ENCODE measurements at places on chromosomes 1 and 21. TPM values are rescaled to one million over a fixed set of nuclear protein-coding genes. Genes with fewer than 3 reads are reported as not detected.

The ARHGAP30 gene
- polyA plus RNA-seq = 1.6 TPM

DNA sequence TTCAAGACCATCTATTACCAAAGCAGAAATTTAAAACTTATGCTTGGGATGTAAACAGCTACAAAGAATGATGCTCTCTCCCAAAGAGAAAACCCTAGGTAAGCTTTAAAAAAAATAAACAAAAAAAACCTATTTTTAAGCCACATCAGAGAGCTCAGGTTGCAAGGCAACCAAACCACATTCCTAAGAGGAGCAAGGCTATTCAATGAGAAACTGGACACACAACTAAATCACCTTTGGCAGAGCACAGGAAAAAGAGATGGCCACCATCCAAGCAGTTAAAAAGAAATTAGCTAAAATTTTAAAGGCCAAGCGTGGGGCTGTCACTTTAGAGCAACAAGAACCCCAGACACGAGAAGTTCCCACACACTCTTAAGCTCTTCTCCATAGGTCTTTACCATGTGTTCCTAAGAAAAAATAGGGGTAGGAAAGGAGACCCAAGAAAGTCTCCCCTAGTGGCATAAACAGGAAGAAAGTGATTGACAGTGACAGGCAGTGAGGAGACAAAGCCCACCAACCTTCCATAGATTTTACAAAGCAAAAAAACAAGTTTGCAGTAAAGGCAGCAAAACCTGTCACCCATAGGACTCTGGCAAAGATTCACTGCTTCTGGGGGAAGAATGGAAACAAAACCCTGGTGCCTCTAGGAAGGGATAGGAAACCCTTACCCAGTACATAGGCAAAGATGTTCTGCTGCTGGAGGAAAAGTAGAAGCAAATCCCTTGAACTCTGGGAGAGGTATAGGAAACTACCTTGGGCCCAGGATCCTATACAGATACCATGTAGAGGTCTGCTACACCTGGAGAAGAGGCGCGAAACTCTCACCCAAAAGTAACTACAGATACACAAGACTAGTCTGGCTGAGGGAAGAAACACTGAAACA, 68.5 kb downstream of the FOXJ3 start:
- peaks cover 5% of the 10 kb centered on the region for H3K4me1 ChIP-seq
- no peak overlapping the region for H3K27ac ChIP-seq
- no peaks in the 10 kb centered on the region for H3K27me3 ChIP-seq
- H3K4me3 ChIP-seq = no peak overlapping the region
- no peak for DNase-seq
- no peaks in the 10 kb centered on the region for H3K36me3 ChIP-seq

- no peak for DNase-seq
- H3K27ac ChIP-seq = no peak overlapping the region
- H3K4me3 ChIP-seq = no peak overlapping the region
- H3K27me3 ChIP-seq = no peaks in the 10 kb centered on the region
- H3K4me1 ChIP-seq = peaks cover 9% of the 10 kb centered on the region
Observed at GRCh38 chr1:65471861-65472332, 51.4 kb downstream of the LEPR start.

DNA sequence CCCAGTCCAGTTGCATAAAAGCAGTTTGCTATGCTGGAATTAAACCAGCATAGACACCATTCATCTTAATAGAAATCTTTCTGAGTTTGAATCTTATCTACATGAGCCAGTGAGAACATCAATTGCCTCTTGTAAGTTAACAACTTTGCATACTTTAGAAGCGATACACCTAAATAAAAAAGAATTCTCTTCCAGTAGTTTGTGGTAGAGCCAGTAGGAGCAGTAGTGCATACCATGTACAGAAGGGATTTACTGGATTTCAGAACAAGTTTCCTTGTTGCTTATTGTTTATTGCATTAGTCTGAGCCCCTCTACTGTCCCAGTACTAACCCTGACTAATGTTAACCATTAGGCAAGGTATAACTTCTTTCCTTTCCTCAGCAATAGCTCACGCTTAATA, 313.1 kb downstream of the TGFB2 start:
- no peak overlapping the region for H3K4me3 ChIP-seq
- DNase-seq = no peak
- H3K4me1 ChIP-seq = peaks cover 2% of the 10 kb centered on the region
- no peaks in the 10 kb centered on the region for H3K36me3 ChIP-seq
- H3K27ac ChIP-seq = no peak overlapping the region

DNA sequence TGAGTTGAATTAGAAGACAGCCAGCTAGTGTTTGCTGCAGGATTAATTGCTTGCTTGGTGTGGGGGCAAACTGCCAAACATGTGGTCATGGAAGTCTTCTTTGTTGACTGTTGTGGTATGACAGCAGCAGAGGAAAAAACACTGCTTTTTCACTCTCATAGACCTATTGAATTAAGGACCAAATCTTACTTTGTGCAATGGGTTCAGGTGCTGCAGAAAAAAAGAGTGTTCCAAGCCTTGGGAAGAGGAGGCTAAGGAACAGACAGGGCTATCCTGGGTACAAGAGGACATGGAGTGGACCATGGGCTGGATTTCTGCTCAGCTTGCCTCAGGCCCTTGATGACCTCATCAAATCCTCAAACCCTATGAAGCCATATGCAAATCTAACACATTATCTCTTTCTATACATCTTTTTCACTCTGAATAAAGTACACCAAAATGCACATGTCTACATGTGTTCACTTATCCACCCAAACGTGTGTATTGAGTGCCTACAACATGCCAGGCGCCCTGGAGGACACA, 61.5 kb downstream of the SIPA1L2 start:
- H3K36me3 ChIP-seq = no peaks in the 10 kb centered on the region
- peaks cover 10% of the 10 kb centered on the region for H3K4me1 ChIP-seq
- no peak overlapping the region for H3K27ac ChIP-seq
- no peak for DNase-seq
- H3K27me3 ChIP-seq = no peaks in the 10 kb centered on the region

The GBP7 gene
- not detected for polyA plus RNA-seq

DNA sequence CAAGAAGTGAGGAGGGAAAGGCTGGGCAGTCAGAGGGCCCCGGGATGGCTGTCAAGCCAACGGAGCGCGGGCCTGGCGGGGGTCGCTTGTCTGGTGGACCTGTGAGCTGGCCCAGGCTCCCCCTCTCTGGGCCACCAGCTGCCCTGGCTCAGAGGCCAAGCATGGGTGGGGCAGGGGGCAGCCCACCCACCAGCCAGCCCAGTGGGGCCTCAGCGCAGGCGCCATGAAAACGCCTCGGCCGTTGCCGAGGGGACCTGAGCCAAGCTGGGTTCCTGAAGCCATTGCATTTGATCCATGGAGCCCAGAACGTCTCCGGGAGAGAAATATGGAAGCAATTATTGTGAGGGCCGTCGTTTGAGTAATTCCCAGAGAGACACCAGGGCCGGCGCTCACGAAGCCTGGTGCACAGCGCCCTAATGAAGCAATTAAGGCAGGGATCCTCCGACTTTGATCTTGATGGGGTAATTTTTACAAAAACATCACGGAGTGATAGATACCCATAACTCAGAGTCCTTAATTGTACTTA, 90.5 kb upstream of the TTC34 start:
- DNase-seq = no peak
- no peaks in the 10 kb centered on the region for H3K27me3 ChIP-seq
- no peaks in the 10 kb centered on the region for H3K36me3 ChIP-seq

The FLG2 gene
- polyA plus RNA-seq = not detected

The TMEM51 gene
- 19.4 TPM for polyA plus RNA-seq

DNA sequence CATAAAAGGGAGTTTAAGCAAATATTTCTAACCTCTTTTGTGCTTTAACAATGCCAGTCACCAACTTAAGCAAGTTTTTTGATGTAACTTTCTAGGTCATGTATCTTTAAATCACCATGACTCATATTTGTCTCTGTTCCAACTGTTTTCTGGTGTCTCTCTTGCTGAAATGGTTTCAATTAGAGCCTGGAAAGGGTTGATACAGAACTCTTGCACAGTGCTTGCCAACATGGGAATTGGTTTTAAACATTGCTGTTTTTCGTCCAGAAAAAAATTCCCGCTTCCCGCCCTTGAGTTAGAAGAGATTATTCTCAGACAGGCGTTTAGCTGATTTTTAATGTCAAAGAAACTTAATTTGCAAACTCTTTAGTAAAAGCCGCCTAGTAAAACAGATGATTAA, 46.4 kb upstream of the SLC22A15 start:
- H3K4me3 ChIP-seq = no peak overlapping the region
- no peaks in the 10 kb centered on the region for H3K27me3 ChIP-seq
- H3K27ac ChIP-seq = no peak overlapping the region
- no peaks in the 10 kb centered on the region for H3K4me1 ChIP-seq
- no peak for DNase-seq
- H3K36me3 ChIP-seq = no peaks in the 10 kb centered on the region

DNA sequence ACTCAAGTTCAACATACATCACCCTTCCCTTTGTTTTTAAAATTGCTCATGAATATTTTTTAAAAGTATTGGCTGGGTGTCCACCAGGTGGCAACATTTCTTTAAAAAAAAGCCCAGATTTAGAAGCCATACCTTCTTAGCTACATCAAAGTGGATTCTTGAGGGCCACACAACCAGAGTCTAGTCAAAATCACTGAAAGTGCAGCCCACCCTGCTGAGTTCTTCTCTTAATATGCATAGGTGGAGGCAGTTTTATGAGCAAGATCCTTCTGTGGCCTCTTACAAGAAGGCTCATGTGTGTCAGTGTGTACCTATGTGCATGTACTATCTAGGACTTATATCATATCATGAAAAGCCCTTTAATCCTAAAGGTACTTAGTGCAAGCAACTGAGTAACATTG, 16.9 kb upstream of the GNG12 start:
- no peak overlapping the region for H3K27ac ChIP-seq
- peaks cover 4% of the 10 kb centered on the region for H3K4me1 ChIP-seq
- no peaks in the 10 kb centered on the region for H3K27me3 ChIP-seq

DNA sequence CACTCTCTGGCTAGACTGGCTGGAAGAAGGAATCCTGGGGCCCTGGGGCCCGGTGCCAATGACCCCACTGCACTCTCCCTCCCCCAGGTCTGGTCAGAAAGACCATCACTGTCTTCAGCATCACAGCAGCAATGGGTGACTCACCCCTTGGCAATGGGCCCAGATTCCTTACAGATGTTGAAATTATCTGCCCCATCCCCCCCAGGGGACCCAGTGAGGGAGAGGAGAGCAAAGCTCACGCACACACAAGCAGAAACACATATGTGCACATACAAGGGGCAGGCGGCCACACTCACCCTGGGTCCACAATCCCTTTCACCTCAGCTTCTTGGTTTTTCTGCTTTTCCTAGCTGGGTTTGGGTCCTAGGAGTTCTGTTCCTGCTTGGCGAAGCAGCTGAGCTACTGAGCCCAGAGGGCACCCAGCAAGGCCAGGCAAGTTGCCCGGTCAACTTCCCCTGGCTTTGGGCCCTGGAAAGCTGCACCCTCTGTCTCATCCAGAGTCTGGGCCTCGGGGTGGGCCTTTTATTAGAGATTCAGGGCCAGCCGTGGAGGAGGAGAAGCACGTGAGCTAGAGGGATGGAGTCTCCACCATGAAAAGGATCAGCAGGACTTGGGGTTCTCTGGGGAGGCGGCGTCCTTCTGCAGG, 2.6 kb downstream of the COL16A1 start:
- H3K4me1 ChIP-seq = peaks cover 38% of the 10 kb centered on the region
- H3K27ac ChIP-seq = peak overlapping the region; percentile 65
- peak; percentile 98 for DNase-seq

- no peak overlapping the region for H3K4me3 ChIP-seq
- no peaks in the 10 kb centered on the region for H3K27me3 ChIP-seq
- peak; percentile 69 for DNase-seq
- H3K27ac ChIP-seq = no peak overlapping the region
Observed at GRCh38 chr1:167532964-167533824, 14.9 kb upstream of the CD247 start.

DNA sequence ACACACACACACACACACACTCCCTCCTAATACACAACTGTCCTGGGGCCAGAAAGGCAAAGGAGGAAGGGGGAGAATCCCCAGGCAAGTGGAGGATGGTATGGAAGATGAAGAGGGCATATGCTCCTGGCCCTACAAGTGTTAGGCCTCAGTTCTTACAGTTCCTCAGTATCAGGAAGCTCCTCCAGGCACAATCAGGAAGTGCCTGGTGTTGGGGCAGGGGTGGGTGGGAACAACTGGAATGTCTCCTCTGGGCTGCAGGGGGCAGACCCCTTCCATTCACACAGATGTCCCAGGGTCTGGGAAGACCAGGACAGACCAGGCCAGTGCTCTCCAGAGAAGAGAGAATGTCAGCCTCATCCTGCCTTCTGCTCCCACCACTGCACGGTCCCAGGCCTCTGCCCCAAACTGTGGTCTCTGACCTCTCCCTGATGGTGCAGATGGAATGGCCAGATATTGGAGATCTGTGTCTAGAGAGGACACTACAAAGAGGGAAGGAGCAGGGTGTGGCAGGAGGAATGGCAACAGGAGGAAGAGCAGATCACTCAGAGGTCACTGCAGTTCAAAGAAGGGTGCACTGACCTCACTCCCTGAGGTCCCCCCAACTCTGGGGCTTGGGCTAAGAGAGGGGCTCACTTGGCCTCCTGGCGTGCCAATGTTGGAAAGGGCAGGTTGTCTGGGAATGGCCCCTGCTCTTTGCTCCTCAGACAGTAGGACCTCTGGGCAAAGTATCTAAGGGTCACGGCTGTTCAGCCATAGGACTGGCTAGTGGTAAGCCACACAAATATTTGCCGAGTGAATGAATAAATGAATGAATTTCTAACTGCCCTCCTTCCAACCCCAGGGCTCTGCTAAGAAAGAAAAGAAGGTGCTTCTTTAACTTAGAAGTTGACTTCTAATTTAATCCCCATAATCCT, 2.5 kb upstream of the DENND2D start:
- peak overlapping the region; percentile 62 for H3K4me3 ChIP-seq
- no peaks in the 10 kb centered on the region for H3K4me1 ChIP-seq
- no peaks in the 10 kb centered on the region for H3K36me3 ChIP-seq
- no peaks in the 10 kb centered on the region for H3K27me3 ChIP-seq
- DNase-seq = no peak

The ADAMTSL4 gene
- 12.1 TPM for polyA plus RNA-seq

The IGSF5 gene
- 0.16 TPM for polyA plus RNA-seq

- no peak overlapping the region for H3K4me3 ChIP-seq
- H3K4me1 ChIP-seq = peaks cover 5% of the 10 kb centered on the region
- no peak overlapping the region for H3K27ac ChIP-seq
- no peak for DNase-seq
Observed at GRCh38 chr21:29175408-29176134, 45.1 kb downstream of the MAP3K7CL start.

The DIO1 gene
- polyA plus RNA-seq = not detected

The LRRC38 gene
- 0.27 TPM for polyA plus RNA-seq

DNA sequence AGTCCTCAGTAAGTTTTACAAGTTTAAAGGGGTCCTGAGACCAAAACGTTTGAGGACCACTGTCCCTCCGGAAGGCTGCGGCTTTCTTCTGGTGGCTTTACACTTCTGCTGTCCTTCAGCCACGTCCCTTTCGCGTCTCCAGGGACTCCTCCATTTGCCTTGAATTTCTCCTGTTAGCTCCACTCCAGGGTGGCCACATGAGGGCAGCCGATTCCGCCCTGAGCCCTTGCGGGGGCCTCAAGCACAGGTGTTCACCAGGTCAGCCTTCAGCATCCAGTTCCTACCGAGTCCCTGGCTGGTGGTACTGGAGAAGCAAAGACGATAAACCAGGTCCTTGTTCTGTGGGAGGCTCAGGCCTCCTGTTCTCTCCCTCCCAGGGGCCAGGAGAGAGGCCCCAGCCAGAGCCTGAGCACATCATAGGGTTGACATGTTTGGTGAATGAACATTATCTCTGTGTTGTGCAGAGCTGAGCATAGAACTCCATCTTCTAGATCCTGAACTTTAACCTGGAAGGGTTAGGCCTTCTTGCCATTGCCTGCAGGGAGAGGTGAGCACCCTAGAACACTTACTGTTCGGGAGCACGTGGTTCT, 27.4 kb upstream of the COQ8A start:
- H3K27ac ChIP-seq = no peak overlapping the region
- H3K4me3 ChIP-seq = no peak overlapping the region
- H3K36me3 ChIP-seq = no peaks in the 10 kb centered on the region
- H3K4me1 ChIP-seq = no peaks in the 10 kb centered on the region
